Activated naive CD4-positive, alpha-beta T cell (primary cell): ENCODE measurements at places on chromosomes 1 and 21.

GRCh38 chr1:35863881-35864625, 19.0 kb upstream of the AGO1 start:
- DNase-seq, result no peak

DNA sequence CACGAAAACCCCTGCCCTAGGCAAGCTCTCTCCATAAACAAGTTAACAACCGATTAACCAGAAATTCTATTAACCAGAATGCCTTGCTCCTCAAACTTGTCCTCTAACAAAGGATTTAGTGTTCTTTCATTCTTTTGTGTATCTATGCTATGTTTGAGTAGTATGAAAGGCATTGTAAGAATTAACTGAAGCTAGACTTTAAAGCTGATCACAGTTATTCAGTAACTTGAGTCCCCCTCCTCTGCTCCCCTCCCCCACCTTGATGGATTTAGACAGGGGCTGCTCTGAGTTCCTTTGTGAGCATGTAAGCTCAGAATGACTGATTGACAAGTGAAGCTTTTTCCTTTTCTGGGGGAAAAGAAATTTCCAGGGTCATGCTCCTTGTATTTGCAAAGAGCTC, 257.6 kb downstream of the TTLL7 start:
- DNase-seq, result no peak

- no peak for DNase-seq
These were observed 874.4 kb downstream of the KCNT2 start for GRCh38 chr1:195733826-195734225.

- no peak for DNase-seq
These were observed 18.4 kb downstream of the RUNX3 start for GRCh38 chr1:24911651-24912155.
